ELR (cell line): ENCODE measurements at places on chromosomes 1 and 21.

DNA sequence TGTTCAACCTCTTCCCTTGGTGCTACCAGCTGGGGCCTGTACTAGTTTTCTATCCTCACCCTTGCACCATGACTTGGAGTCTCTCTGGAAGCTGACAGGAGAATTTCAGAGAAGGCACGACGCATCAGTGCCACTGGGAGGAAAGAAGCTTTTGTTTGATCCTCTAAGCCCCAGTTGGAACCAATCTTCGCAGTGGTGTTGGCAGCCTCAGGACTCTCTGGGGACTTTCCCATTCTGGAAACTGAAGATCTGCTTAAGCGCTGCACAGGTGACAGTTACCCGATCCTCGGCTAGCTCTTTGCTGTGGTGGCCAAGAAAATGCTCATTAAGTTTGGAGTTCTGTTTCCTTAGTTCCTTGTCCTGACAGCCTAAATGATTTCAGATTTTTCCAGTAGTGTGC, 222.3 kb downstream of the RHOU start:
- DNase-seq: no peak

GRCh38 chr1:174877208-174877673, 122.5 kb upstream of the CACYBP start:
- no peak for DNase-seq

GRCh38 chr1:29243871-29244200, 7.5 kb downstream of the PTPRU start:
- DNase-seq: peak; percentile 89

GRCh38 chr1:1928231-1929101, 9.4 kb upstream of the TMEM52 start:
- DNase-seq: no peak

DNA sequence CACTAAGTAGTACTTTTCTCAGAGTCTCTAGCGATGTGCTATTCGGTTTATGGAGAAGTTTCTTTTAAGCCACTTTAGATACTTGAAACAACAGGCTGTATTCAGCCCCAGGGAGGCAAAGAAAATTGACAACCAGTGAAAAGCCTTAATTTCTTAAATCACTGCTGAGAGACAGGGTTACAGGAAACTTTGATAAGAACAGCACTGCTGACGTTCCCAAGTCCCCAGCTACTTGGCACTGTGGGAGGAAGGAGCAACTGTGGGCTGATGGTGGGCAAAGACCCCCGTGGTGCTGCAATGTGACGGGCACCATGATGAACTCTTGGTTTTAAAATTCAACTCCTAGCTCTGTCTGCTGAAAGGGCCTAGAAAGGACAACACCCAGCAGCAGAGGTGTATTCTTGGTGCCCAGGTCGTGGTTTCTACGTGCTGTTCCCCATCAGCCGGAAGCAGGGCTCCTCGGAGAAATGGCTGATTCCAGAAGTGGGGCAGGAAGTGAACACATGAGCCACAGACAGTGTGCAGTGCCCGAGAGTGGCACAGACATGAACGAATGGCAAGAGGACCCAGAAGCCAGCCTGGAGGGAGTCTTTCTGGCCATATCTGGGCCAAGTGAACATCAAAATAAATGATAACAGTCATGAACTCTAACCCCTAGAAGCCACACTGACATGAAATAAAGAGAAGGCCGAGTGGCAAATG, 5.3 kb downstream of the PTTG1IP start:
- DNase-seq: no peak

DNA sequence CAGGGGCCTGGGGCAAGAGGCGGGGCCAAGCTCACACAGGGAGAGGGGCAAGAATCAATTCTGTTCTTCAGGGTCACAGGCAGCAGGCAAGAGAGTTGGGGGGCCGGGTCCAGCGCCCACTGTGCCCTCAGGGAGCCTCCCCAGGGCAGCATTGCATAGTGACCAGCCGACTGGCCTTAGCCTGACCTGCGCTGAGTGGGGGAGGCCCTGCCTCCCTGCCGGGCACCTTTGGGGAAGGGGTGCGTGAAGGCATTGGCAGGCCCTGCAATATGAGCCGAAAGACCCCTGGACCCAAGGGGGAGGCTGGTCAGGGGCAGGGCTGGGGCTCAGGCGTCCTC, 12.2 kb downstream of the SCNN1D start:
- no peak for DNase-seq

GRCh38 chr1:210291786-210292230, 36.9 kb upstream of the HHAT start:
- DNase-seq: peak; percentile 15

- no peak for DNase-seq
Measured at GRCh38 chr1:41995441-41996130, 76.9 kb upstream of the HIVEP3 start.

- DNase-seq: no peak
Measured at GRCh38 chr1:89958851-89959654, 35.9 kb upstream of the ZNF326 start.

DNA sequence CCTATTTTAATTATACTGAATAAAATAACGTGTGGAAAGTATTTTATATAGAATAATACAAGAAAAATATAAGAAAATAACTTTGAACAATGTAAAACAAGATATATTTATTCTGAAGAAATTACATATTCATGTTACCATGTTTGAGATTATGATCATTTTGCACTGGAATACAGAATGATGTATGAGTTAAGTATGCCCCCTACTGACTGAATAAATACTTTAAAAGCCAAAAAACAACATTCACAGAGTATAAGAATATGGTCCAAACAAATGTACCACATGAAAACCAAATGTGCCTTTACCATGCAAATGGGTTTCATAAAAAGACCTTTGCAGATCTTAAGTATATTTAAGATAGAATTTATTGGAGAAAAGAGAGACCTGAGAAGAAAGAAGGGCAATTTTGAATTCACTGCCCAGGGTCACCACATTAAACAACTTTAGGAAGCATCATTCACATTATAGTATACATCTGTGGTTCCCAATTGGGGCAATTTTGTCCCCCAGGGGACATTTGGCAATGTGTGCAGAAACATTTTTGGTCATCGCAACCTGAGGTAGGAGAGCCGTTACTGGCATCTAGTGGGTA, 136.6 kb upstream of the GFI1 start:
- DNase-seq: peak; percentile 52

DNA sequence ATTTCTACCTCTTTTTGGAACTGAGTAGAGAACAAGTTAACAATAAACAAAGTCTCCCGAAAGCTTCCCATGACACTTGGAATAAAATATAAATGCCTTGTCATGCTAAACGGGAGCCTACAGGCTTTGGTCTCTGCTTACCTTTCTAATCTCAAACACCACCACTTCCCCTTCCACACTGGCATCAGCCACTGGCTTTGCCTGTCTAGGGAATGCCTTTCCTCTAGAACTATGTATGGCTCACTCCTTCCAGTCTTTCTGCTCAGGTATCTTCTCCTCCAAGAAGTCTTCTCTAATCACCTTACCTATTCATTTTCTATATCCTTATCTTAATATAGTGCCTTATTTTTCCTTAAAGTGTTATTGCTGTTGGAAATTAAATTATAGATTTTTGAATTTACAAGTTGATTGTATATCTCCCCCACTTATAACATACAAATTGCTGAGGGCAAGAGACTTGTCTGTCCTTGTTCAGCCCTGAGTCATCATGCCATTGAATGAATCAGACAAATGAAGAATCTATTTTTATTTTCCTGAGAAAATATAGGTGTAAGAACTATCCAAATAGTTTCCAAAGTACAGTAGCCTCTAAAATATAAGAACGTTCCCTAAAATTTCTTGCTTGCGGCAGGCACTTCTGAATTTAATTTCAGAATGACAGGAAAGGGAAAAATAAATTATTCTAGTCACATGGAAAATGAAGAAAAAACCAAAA, 119.2 kb downstream of the TM2D1 start:
- DNase-seq: peak; percentile 37

DNA sequence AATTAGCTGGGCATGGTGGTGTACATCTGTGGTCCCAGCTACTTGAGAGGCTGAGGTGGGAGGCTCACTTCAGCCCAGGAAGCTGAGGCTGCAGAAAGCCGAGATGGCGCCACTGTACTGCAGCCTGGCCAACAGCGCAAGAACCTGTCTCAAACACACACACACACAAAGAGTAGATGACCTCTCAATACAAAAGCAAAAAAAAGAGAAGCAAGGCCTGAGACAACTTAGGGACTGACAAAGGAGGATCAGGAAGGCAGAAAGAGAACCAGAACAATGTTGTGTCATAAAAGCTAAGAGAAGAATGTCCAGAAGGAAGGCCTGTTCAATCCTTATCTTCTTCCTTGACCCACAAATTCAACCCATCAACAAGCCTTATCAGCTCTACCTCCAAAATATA, 18.5 kb downstream of the WASF2 start:
- DNase-seq: no peak

DNA sequence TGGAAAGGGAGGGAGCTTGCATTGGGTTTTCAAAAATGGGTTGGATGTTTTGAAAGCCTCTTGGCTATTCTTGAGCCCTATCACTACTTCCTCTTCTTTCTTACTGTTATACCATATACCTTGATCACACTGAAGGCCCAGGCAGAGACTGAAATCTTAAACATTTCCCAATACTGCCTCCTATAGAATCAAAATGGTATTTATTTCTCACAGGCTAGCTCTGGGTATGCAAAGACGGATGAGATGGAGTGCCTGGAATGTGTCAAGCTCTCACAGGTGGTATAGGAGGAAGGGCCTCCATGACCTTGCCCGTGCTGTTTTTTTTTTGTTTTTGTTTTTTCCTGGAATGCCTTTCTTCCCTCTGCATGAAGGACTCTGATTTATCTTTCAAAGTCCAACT, 268.4 kb upstream of the USP24 start:
- DNase-seq: no peak

- DNase-seq: no peak
Measured at GRCh38 chr1:51316113-51316845, 14.1 kb downstream of the TTC39A start.

DNA sequence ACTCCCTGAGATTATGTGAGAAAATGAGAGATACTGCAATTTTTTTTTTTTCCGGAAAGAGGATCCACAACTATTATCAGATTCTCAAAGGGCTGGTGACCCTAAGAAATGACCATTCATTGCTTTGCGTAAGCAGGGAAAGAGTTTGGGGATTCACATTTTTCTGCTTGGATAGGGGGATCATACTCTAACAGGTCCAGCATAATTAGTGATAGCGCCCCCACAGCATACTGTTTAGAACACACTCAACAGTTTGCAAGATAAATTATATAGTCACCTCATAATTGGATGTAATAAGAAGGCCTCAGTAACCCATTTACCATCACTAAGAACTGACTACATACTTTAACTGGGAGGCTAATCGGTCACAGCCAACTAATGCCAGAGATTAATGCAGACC, 1.9 kb downstream of the CCT3 start:
- peak; percentile 15 for DNase-seq

- no peak for DNase-seq
Measured at GRCh38 chr1:38558055-38558454, 301.5 kb downstream of the RRAGC start.

DNA sequence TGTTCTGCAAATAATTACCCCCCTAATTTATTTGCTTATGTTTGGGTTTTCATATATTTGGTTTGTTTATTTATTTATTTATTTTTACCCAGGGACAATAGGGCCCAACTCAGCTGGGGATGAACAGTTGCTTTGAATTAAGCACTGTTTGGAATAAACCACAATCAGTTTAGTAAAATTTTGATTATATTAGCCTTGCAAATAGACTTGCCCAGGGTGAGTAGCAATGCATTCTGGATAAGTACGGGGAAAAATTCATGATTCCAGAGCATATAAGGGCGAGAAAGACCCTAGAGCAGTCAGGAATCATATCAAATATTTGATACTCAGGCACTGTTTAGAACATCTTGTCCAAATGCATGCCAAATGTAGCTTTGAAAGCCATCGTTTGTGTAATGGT, 242.7 kb downstream of the OMA1 start:
- no peak for DNase-seq

DNA sequence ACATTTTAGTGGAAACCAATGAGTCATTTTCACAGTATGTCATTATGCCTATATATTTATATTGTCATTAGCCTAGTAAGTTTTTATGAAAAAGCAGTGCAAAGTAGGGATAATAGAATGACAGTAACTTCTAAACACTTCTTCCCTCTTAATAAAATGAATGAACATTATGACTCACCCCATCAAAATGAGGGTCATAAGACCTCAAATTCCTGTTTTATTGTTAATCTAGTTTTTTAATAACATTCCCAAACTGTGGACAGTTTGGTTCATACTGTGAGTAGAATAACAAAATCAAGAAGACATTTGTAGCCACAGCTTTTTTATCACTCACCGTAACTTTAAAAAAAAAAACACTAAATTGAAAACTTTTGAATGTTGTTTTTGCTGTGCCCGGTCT, 160.5 kb downstream of the LRRC40 start:
- DNase-seq: peak; percentile 92

DNA sequence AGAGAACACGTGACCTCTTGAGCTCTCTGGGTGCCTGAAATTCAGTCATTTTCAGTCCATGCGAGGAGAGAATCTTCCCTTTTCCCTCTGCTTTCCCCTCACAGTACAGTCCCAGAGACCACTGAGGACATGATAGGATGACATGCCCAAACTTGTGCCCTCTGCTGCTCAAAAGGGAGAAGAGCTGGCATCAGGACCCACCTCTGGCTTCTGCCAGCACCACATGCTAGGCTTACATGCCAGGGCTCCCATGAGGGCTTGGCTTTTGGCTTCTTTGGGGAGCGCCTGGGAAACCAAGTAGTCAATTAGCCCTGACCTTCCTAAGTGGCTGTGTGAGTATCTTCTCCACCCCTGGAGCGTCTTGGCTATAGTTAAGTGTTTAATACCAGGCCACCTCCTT, 13.8 kb upstream of the KCNQ4 start:
- DNase-seq: peak; percentile 21

GRCh38 chr1:41918450-41919043, at the start of gene HIVEP3:
HIVEP3 (minus strand) TSS chr1:41918922.
- DNase-seq: peak; percentile 69

DNA sequence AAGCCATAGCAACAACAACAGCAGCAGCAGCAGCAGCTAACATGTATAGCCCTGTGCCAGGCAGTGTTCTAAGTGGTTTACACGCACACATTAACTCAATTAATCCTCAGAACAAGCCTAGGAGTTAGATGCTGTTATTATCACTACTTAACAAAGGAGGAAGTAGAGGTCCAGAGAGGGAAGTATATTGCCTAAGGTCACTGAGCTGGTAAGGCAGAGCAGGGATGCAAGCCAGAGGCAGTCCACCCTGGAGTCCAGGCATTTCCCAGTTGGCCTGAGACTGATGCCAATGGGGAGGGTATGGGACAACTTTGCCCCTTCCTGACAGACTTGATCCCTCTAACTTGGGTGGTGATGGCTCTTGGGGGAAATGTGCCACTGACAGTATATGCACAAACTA, 6.8 kb downstream of the CDC14A start:
- DNase-seq: no peak

DNA sequence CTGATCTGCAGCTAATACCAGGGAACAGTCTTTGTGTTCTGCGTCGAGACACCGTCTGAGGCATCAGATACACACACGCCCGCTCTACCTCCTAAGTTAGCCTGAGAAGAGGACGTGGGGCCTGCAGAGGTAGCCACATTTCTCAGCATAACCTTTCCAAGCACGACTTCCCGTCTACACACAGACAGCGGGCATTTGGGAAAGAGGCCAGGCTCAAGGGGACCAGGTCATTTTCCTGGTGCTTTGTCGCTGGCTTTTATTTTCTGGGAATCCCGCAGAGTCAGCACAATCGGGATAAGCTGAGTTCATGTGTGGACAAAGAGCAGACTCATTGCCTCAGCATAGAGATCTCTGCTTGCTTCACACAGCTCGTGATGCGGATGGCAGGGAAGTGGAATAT, 72.5 kb upstream of the SMYD2 start:
- no peak for DNase-seq
